NAMALWA (cell line): ENCODE measurements at places on chromosomes 12 and 14.

DNA sequence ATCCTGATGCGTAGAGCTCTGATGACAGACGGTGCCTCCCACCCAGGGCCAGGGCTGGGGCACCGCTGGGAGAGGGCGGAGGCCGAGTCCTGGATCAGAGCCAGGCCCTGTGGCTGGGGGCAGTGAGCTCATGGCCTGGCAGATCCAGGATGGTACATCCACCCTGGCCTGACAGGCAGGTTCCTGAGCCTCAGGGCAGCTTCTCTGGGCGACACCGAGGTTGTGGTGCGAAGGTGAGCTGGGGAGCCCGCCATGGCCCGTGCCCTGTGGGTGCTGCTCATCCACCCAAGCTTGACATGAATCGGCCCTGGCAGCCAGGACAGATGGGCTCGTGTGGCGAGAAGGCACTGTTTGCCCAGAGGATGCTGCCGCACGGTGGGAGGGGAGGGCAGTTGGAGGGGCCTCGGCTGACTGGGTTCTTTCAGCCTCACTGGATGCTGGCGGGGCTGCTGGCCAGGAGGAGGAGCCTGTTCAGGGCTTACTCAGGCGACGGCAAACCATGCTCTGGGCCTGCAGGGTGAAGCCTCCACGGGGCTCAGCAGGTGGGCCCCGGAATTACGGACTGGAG lies 16.6 kb downstream of the LRTM2 start:
- no peak for DNase-seq

DNA sequence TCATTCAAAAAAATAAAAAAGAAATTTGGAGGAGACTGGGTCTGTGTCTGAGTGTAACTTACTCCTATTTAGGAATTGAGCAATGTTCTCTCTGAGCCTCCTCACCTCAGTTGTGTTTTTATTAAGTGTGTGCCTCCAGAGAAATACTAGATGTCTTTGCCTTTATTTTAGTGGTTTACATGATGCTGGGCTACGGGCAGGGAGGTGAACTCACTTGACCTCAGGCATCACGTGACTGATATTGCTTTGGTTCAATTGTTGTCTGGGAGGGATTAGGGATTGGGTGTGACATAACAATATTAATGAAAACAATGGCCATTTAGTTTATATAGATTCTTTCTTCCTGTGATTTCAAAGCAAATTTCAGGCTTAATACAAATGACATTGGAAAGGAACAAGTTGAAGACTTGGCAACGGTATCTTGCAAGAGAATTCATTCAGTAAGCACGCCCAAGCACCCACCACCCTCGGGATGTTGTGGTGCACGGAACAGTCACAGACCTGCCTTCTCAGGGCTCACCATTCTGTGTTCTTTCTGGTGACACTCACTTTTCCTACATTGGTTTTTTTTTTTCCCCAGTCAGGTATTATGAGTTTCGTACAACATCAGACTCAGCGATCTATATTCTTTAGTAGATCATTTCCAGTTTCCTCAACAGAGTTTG lies 77.5 kb downstream of the BMP4 start:
- no peak for DNase-seq

- no peak for DNase-seq
Measured at GRCh38 chr14:74977164-74977900, 21.9 kb upstream of the PGF start.

- no peak for DNase-seq
Measured at GRCh38 chr12:104054681-104055346, 4.8 kb upstream of the GLT8D2 start.

DNA sequence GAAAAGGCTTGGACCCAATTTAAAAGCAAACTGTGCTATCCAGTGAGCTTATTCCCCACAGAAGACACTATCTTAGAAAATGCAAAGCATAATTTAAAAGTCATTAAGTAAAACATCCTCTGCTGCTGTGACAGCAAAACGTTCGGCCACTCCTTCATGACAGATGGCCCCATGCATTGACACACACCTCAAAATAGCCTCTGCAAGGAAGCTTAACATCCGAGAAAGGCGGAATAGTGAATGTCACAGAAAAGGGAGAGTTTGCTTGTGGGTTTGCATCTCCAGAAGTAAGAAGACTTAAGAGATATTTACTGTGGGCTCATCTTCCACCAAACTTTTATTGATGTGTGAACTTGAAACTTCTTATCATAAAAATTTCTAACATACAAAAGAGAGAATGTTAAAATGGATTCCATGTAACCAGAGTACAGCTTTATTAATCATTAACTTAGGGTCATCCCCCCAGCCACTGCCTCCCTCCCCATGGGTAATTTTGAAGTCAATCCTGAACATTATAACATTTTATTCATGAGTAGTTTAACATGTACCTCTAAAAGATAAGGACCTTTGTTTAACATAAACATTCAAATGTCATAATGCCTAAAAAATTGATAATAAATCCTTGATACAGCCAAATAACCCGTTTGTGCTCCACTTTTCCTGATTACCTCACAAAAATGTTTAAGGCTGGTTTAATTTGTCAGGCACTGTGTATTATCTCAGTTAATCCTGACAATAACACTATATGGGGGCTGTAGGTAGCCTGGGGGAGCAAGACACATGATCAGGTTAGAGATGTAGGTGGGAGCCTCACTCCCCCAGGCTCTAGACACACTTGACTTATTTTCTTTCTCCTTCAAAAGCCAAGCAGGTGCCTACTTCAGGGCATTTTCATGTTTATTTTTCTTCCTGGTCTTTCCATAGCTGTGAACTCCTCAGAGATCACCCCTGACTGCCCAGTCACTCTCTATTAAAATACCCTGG lies 119.7 kb upstream of the TMCC3 start:
- peak; percentile 46 for DNase-seq

GRCh38 chr14:69091006-69091405 lies 61.9 kb downstream of the DCAF5 start:
- no peak for DNase-seq

GRCh38 chr12:96698965-96699364 lies 208.1 kb upstream of the NEDD1 start:
- no peak for DNase-seq

- DNase-seq: peak; percentile 94
Measured at GRCh38 chr12:124940393-124941169, 26.1 kb upstream of the UBC start.

GRCh38 chr12:54045868-54046521 lies 7.6 kb upstream of the HOXC4 start:
- DNase-seq: no peak

- no peak for DNase-seq
Measured at GRCh38 chr14:92473261-92473968, 40.2 kb upstream of the RIN3 start.

DNA sequence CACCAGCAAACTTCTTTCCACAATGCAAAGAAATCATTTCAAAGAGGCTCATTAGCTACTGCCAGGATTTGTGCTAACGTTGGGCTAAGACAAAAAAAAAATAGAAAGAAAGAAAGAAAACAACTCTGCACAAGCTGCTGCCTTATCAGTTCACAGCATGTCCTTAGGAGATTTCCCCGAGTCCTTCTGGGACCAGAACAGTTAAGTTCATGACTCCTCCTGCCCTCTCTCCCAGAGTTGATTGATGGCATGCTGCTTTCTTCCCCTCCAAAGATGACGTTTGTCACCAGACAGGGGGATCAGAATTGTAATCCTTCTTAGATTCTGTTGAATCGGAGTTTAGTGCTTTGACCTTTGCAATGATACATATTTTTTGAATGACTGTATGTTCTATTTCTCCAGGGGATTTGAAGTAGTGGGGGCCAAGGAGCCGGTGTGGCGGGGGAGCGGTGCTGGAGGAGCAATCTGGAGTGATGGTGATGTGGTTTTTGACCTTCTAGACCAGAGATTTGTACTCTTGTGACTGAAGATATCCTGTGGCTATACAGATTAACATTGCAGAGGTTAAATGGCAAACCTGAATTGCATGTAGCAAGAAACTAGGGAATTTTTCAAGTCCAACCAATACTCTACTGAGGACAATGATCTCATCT lies 409.2 kb upstream of the TMPO start:
- DNase-seq: no peak

GRCh38 chr12:51891843-51892242 lies 3.9 kb downstream of the ANKRD33 start:
- peak; percentile 36 for DNase-seq
